ENCODE measurements at places on chromosomes 16 and 17.
A peak's percentile ranks its signal among the peaks of the same experiment; 100 is the strongest.

GRCh38 chr17:76243826-76244679 is 3.8 kb upstream of the RNF157 start:
- DNase-seq: no peak

GRCh38 chr17:17706140-17707060 is 25.1 kb downstream of the RAI1 start:
- no peak for DNase-seq

- no peak for DNase-seq
Observed at GRCh38 chr17:8492121-8492520, 56.4 kb downstream of the NDEL1 start.

DNA sequence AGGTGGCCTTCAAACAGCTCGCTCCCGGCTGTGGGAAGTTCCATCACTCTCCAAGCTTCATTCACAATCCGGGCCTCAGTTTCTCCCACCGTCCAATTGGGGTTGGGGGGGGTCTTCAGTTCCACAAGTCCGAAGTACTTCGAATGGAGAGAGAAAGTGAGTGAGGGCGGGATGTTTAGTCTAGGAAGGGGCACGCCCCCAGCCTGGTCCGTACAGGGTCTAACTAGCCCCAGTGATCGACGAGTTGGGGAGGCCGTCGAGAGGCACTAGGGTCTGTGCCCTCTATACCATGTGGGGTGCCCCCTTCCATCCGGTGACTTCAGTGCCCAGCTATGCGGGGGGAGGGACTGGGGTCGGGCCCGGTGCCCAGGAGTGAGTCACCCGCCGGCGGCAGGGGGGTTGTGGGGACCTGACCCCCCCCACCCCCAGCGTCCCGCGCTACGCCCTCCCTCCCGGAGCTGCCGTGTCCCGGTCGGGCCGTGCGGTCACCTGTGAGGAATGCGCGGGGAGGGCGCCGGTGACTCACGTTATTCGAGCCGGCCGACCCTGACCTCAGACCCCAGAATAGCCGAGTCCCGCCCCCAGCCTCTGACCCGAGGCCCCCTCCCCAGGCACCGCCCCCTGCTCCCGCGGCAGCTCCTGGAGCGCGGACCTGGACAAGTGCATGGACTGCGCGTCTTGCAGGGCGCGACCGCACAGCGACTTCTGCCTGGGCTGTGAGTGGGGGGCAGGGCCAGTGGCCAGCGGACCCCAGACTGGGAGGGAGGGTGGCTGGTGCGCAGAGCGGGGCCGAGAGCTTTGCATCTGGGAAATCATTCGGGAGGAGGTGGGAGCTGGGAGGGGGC is 658 bp downstream of the TNFRSF12A start:
- peak; percentile 84 for DNase-seq

DNA sequence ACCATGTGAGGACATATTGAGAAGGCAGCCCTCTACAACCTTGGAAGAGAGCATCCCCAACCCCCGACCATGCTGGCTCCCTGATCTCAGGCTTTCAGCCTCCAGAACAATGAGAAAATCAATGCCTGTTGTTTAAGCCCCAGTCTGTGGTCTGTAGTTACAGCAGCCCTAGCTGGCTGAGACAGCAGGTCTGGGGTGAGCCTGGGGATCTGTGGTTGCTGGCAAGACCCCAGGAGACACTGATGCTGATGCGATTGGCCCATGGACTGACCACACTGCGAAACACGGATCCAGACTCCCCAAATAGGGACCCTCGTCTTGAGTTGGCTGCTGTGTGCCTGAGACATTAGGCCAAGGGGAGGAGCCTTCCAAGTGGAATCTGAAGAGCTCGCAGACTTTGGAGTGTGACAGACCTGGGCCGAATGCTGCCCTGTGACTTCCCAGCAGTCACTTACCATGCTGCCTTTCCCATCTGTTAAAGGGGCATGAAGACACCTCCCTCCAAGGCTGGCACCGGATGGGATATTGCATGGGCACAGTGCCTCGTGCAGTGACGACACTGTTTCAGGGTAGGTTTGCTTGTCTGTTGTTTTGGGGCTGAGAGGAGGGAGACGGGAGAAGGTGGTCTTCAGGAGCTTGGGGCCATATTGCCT is 147.8 kb upstream of the RPL38 start:
- DNase-seq: no peak

- DNase-seq: no peak
Observed at GRCh38 chr16:10239640-10240039, 57.4 kb upstream of the GRIN2A start.

GRCh38 chr16:72836181-72836580 is 211.7 kb downstream of the ZFHX3 start:
- DNase-seq: no peak

DNA sequence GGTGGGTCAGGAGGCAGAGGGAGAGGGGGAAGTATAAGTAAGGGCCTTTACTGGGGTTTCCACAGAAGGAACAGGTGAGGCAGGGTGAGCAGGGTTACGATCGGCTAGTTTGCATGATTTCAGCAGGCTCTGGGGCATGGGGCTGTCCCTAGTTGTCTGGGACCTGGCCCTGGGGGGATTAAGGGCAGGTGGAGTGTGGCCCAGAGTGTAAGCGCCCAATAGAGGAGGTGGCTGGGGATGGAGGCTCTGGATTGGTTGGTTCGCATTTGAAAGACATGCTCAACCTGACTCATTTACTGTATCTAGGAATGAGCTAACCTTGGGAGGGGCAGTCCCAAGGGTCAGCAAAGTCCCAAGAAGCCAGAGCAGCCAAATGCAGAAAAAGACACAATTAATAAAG is 230.3 kb downstream of the MAP2K4 start:
- no peak for DNase-seq

DNA sequence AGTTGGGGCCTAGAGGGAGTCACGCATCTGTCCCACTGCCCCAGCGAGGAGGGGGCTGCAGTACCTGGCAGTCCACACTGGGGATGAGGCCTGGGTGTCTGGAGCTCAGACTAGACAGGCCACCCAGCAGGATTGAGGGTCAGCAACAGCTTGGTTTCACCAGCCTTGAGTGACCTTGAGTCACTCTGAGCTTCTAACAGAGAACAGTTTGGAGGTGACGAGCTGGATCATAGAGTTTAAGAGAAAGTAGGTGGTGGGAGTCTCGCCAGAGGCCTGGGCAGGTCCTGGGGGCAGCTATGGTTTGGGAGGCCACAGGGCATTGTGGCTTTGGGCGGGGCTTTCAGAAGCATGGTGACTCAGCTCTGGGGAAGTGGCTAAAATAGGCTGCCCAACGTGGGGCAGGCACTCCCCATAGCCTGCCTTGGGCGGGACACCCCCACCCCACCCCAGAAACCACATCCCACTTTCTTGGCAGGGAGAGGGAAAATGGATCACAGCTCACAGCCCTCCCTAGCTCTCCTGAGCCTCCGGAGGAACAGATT is 20.5 kb downstream of the CDC42EP4 start:
- DNase-seq: peak; percentile 73

DNA sequence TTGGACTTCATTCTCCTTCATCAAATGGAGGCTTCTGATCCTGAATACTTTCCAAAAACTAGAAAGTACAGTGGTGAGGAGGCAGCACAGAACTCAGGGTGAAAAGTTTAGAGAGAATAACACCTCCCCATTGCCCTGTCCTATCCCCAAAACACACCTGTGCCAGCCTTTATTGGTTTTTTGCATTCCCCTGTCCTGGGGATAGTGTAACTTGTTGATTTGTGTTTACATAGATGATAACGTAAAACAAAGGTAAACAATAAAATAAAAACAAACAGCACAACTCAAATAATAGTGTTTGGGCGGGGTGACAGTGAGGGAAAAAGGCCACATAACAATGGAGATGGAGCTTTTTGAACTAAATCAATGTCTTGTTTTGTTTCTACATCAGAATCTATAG is 1917.7 kb downstream of the TP53TG3F start:
- no peak for DNase-seq

DNA sequence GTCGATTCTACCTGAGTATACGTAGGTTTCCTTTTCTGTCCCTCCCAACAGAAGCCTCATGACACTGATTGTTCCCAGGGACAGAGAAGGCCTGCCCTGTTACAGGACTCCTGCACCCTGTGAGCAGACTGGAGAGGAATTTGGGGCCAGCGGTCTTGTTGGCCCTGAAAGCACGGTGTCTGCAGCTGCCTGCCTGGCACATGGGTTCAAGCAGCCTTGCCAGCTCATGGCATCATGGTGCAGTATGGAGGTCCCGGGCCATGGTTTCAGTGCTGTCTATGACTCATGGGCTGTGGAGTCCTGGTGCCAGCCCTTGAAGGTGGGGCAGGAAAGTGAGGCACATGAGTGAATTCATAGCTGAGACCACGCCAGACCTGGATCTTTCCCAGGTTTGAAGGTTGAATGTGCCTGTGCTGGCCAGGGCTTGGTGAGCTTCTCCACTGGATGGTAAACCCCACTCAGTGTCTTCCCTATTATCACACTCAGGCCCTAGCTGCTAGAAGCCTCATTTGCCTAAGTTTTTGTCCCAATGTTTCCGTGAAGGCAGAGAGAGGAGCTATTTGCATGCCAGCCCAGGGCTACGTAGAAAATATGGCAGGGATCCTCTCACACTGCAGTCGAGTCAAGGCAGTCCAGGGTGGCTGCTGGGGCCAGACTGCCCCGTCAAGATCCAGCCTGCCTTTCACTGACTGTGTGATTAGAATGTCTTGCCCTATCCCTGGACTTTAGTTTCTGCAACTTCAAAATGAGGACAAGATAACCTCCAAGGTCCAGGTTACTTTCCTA is 277.2 kb upstream of the CCL2 start:
- no peak for DNase-seq

GRCh38 chr16:89113152-89113547 is 19.5 kb downstream of the ACSF3 start:
- no peak for DNase-seq

- peak; percentile 89 for DNase-seq
Observed at GRCh38 chr16:88700636-88701482, 5.3 kb downstream of the RNF166 start.

DNA sequence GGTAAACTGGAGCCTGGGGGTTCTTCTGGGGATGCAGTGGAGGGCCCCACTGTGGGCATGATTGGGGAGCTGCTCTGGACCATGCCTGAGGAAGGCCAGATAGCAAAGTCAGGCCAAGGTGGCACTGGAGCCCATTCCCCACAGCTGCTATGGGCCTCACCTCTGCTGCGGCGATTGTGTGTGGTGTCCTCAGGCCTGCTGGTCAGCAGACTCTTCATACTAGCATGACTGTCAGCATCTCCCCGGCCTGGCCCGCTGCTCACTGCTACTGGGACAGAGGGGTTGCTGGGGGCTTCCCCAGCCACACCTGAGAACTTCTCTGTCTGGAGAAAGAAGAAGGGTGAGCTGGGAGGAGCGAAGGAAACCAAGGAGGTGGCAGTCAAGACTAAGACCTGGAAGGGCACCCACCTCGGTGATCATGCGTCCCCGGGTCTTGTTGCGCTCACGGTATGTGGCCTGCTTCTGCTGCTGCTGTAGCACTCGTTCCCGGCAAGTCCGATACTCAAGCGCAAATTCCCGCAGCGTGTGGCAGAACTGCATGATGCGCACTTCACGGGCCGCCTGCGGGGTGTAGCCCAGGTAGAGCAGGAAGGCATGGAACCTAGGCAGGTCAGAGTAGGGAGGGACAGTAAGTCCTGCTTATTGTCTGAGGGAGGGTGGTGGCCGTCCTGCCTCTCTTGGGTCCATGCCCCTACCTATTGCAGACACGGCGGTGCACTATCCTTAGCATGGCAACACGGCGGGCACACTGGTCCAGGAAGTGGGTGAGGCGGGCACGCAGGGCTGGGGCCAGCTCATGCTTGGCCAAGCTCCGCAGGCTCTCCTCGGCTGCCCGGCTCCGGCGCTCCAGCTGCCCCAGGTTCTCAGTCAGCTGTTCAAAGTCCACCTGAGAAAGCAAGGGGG is 3.2 kb downstream of the TMEM208 start:
- no peak for DNase-seq

GRCh38 chr16:11213373-11213772 is 42.6 kb downstream of the SOCS1 start:
- no peak for DNase-seq

DNA sequence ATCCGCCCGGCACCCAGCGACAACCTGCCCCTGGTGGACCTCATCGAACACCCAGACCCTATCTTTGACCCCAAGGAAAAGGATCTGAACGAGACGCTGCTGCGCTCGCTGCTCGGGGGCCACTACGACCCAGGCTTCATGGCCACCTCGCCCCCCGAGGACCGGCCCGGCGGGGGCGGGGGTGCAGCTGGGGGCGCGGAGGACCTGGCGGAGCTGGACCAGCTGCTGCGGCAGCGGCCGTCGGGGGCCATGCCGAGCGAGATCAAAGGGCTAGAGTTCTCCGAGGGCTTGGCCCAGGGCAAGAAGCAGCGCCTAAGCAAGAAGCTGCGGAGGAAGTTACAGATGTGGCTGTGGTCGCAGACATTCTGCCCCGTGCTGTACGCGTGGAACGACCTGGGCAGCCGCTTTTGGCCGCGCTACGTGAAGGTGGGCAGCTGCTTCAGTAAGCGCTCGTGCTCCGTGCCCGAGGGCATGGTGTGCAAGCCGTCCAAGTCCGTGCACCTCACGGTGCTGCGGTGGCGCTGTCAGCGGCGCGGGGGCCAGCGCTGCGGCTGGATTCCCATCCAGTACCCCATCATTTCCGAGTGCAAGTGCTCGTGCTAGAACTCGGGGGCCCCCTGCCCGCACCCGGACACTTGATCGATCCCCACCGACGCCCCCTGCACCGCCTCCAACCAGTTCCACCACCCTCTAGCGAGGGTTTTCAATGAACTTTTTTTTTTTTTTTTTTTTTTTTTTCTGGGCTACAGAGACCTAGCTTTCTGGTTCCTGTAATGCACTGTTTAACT is 1.0 kb downstream of the NOG start:
- DNase-seq: no peak

GRCh38 chr16:30750876-30751465 is 2.7 kb downstream of the PHKG2 start:
- no peak for DNase-seq

- DNase-seq: no peak
Observed at GRCh38 chr16:30121741-30122571, 1.1 kb downstream of the MAPK3 start.

GRCh38 chr17:77331301-77331864 is 190.6 kb downstream of the SEC14L1 start:
- DNase-seq: peak; percentile 79

DNA sequence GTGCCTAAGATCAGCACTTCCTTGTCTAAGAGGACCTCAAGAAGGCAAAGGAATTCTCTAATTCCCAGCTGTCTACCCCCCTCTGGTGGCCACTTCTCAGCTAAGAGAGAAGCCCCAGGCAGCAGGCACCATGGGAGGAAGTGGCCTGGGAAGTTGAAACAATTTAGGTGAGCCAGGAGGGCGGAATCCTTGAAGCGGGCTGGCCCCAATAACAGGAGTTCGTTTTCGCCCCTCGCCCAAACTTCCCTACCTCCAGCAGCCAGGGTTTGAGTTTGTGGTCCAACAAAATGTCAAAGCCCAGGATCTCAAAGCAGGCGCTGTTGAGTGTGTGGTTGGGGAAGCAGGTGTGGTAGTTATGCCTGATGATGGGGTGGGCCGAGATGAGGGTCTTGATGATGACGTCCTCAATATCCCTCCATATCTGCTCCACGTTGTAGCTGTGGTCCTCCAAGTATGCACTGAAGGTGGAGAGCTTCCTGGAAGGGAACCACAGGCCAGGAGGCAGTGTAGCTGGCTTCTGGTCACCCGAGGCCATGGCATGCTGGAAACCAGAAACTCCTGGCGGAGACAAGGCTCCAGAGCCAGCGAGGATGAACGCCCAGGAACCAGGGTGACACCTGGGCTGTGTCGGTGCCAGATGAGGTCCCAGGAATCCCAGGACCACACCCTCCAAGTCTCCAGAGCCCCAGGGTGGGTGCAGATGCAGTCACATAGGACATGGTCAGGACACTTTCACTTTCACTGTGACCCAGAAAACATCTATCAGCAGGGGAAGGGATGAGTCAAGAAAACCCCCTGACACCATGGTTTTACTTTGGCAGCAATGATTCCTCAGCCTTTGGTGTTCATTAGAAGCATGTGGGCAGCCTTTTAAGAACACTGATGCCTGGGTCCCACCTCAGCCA is 25.6 kb downstream of the TTLL6 start:
- peak; percentile 80 for DNase-seq

- peak; percentile 75 for DNase-seq
Observed at GRCh38 chr16:4087099-4087885, 28.9 kb downstream of the ADCY9 start.
